Tibial nerve (tissue), 4 donors: ENCODE measurements at places on chromosomes 13 and 19.

DNA sequence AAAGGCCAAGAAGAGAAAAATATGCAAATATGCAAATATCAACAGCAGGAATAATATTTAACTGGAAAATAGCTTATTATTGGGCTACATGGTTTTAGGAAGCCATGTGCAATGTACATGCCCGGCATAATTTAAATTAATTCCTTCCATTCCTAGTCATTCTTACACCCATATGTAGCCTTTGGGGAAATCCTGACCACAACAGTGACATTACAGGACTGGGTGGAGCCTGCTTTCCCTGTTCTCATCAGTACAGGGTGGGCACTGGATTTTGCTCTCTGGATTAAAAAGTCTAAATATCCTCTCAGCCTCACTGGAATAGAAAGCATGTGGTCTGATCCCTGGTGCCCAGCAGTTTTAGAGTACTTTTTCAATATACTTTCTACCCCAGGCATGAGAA is 198.2 kb downstream of the DNAJC15 start:
- no peak for DNase-seq

GRCh38 chr13:53788286-53788685 is 759.7 kb downstream of the OLFM4 start:
- no peak for DNase-seq

DNA sequence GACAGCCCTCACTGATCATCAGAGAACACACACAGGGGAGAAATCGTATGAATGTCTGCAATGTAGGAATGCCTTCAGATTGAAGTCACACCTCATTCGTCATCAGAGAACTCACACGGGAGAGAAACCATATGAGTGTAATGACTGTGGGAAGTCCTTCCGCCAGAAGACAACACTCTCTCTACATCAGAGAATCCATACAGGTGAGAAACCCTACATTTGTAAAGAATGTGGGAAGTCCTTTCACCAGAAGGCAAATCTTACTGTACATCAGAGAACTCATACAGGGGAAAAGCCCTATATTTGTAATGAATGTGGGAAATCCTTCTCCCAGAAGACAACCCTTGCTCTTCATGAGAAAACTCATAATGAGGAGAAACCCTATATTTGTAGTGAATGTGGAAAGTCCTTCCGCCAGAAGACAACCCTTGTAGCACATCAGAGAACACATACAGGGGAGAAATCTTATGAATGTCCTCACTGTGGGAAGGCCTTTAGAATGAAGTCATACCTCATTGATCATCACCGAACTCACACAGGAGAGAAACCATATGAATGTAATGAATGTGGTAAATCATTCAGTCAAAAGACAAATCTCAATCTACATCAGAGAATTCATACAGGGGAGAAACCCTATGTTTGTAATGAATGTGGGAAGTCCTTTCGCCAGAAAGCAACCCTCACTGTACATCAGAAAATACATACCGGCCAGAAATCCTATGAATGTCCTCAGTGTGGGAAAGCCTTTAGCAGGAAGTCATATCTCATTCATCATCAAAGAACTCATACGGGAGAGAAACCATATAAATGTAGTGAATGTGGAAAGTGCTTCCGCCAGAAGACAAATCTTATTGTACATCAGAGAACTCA is 32.5 kb downstream of the ZNF567 start:
- no peak for DNase-seq

DNA sequence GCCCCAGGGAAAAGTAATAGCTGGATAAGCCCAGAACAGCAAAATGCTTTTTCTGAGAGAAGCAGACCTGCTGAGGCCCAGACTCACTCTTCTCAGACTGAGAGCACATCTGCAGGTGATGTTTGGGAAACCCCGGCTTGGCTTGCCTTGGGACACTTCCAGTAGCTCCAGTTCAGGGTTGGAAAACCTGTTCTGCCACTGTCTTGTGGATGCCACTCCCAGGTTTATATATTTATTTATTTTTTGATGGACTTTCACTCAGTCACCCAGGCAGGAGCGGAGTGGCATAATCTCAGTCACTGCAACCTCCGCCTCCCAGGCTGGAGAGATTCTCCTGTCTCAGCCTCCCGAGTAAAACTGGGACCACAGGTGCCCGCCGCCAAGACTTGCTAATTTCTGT is 8.0 kb upstream of the SMARCA4 start:
- DNase-seq = no peak

DNA sequence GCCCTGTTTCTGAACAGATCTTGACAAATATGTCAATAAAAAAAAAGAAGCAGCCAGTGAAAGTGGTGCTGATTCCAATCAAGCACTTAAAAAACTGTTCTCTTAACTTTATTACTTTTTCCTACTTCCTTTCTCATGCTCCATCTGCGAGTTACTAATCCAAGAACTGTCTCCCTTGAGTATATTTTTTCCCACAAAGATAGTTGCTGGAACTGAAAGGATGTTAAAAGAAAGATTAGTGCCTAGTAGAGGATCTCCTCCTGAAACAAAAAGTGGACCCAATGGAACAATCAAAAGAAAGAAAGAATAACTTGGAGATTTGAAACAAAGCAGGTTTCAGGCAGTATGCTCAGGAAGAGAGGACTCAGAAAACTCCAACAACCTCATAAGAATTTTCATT is 1034.8 kb downstream of the PCDH17 start:
- no peak for DNase-seq
